KBM-7 (cell line): ENCODE measurements at places on chromosomes 4 and X.
A peak's percentile ranks its signal among the peaks of the same experiment; 100 is the strongest.

DNA sequence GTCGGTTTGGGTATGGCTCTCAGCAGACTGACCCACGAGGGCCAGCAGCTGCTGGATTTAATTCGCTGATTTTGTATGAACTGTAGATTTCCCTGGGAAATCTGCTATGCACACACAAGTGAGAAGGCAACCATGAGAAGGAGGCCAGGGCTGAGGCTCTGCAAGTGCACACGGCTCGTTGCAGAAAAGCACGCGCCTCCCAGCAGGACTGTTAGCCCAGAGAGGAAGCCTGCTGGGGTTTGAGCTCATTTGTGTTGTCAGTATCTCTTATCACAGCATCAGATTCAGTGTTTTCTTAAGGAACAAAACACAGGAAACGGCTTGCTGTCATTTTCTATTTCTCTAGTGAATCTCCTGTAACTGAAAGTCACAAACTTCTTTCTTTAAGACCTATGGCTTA lies 296.2 kb upstream of the FAT1 start:
- DNase-seq = peak; percentile 26

DNA sequence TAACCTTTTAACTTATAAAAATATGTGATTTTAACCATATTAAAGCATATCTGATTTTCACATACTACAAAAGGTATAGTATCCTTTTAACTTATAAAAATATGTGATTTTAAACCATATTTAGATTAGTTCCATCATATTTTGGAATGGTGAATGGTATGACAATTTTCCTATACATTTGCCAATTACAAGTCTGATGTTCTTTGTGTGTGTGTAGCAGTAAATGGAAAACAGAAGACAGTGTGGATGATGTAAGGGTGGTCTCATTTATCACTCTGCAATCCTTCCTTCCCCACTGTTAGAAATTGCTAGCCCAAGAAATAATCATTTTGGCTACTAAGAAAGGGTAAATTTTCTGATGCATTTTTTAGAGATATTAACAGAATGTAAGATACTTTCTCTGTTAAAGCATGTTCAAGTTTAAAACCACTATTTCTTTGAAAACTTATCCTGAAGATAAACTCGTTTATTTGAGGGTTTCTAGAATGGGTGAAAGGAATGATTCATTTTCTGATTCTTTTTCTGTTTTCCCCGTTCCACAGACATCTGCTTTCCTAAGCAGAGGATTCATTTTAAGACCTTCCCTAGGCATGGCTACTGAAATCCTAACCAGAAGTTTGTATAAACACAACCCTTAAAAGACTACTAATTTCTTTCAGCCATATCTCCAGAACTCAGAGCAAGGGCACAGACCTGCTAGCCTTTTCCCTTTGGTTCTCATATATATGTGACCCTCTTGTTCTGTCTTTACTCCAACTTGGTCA lies 21.0 kb downstream of the NUDT6 start:
- no peak for DNase-seq

DNA sequence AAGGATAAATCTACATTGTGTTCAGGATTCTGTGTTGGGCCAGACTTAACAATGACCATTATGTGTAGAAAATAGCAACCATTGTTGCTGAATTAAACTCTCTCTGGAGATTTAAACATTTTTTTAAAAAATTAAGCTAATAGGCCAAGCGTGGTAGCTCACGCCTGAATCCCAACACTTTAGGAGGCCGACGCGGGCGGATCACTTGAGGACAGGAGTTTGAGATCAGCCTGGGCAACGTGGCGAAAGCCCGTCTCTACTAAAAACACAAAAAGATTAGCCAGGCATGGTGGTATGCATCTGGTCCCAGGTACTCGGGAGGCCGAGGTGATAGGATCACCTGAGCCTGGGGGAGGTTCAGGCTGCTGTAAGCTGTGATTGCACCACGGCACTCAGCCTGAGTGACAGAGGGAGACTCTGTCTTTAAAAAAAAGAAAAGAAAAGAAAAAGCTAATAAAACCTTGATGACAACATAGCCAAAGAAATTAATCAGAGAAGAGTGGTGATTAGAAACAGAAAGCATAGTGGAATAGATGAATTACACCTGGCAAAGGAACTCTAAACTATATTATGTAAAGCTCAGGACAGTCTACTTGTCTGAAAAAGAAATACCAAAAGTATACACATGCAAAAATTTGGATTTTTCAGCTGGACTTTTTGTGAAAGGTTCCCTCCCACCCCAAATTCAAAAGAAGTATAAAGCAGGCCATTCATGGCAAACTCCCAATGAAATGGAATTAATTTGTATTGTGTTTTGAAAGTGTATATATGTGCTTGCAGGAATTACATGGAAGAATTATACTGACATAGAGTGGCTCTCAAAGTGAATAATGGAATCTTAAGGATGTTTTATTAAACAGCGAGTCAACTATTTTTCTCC lies 21.9 kb downstream of the PLS3 start:
- no peak for DNase-seq

GRCh38 chr4:158786121-158786601 lies 17.3 kb downstream of the FNIP2 start:
- DNase-seq = no peak

GRCh38 chr4:7774301-7775294 lies 165.1 kb downstream of the AFAP1 start:
- no peak for DNase-seq

- DNase-seq = no peak
Measured at GRCh38 chrX:18607966-18608365, 63.9 kb downstream of the RS1 start.

DNA sequence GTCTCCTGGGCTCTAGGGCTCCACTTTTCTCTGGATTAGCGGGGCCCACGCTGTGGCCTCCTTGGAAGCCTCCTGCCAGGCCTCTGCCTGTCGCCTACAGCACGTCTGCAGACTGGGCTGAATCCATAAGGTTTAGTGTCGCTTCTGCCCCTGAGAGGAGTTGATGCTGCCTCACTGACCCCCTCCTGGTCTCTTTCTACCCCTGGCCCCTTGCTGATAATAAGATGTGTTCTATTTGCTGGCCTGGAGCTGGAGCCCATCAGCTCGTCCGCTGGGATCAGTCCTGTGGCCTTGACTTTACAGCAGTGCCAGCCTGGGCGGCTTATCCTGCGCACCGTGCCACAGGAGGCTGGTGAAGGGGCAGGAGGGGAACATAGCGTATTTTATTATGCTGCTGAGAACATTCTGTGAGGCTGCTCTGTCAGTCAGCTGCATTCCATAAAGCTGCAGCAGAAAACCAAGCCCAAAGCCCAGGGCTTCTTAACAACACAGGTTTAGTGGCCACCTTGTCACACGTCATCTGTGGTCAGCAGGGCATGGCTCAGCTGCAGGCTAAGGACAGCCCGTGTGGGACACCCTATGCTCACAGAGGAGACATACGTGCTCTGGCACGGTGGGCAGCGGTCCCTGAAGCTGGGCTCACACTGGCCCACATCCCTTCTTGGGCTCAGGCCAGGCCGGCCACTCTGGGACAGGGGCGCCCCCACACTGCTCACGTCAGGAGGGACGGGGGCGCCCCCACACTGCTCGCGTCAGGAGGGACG lies 29.3 kb upstream of the HGFAC start:
- DNase-seq = no peak

- no peak for DNase-seq
Measured at GRCh38 chr4:183401473-183401872, 43.0 kb upstream of the CDKN2AIP start.

DNA sequence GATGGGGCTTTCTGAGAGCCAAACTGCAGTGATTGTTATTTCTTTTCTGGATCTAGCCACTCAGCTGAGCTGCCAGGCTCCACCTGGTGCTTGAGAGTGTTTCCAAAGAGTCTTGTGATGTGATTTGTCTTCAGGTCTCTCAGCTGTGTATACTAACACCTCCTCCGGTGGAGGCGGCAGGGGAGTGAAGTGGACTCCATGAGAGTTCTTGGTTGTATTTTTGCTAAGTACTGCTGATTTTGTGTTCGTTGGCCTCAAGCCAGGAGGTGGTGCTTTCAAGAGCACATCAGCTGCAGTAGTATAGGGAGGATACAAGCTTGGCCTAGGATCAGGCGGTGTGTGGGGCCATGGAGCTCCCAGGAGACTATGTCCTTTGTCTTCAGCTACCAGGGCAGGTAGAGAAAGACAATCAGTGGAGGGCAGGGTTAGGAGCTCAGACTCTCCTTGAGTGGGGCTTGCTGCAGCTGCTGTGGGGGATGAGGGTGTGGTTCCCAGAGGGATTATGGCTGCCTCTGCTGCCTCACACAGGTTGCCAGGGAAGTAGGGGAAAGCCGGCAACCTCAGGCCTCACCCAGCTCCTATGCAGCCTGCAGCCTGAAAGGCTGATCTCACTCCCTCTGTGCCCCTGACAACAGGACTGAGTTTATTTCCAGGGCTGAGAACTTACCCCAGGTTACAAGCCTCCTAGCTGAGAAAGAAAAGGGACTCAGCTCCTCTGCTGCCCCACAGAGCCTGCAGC lies 62.4 kb downstream of the NPFFR2 start:
- no peak for DNase-seq

DNA sequence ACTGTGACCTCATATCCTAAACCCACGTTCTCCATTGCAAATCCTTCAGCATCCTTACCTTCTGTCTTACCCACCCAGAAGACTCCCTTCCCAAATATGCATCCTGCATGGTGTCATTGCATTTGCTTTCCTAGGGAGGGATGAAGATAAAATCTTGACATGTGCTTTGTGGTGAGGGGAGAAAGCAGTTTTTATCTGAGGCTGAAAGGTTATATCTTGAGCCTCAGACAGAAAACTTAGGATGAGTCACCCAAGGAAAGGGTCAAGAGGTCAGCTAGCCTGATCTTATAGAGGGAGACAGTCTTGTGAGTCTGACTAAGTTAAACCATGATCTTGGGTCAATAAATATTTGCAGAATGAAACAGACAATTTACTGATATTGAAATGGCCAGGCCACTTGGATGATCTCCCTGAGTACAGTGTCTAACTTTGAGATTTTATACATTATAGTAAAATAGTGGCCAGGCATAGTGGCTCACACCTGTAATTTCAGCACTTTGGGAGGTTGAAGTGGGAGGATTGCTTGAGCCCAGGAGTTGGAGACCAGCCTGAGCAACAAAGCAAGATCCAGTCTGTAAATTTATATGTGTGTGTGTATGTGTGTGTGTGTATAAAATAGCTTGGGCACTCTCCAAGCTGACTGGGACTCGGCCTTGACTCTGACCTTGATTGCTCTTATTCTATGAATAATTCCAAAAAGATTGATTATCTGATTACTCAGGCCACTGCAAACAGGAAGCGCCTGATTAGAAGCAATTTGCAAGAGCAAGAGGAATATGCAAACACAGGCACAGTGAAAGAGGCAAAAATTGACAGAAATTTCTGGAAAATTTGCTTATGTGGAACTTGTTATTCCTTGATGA lies 15.4 kb upstream of the FAM9C start:
- no peak for DNase-seq

DNA sequence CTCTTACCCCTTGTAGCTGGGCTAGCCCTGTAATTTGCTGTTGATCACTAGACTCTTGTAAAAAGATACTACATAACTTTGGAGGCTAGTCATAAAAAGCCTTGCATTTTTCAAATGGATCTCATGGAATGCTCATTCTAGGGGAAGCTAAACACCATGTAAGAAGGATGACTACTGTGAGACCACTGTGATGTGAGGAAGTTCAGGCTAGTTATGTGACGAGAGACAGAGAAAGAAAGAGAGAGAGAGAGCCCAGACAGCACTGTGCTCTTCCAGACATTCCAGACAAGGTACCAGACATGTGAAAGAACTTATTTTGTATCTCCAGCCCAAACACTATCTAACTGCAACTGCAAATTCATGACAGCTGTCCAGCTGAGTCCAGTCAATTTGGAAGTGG lies 404.6 kb upstream of the PITX2 start:
- no peak for DNase-seq

DNA sequence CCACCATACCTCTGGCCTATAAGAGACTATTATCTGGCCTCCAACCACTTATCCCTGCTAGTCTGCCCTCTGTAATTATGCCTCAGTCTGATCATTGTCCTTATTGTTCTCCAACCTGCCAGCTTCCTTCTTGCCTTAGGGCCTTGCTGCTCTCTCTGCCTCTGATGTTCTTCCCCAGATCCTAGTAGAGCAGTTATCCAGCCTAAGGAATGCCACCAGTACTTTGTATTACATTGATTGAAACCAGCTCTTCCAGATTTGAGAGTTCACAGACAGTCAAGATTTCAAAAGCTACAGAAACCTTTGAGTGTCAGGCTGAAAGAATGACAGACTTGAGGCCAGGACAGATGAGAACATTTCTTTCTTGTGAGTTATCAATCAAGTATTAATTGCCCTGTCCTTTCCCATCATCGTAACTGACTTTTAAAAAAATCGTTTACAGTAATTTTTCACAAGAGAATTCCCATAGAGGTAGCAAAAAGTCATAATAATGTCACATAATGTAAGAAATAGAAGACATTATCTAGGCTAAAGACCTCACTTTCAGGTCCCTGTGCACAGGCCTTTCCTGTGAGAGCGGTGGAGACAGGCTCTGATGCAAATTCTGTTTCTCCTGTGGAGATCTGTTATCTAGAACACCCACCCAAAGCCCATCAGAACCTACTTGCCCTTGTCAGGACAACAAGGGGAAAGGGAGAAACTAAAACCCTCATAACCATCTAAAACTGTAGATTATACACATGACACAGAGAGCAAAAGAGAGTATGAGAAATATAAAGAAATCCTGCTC lies 64.1 kb upstream of the GUCY1A1 start:
- no peak for DNase-seq

DNA sequence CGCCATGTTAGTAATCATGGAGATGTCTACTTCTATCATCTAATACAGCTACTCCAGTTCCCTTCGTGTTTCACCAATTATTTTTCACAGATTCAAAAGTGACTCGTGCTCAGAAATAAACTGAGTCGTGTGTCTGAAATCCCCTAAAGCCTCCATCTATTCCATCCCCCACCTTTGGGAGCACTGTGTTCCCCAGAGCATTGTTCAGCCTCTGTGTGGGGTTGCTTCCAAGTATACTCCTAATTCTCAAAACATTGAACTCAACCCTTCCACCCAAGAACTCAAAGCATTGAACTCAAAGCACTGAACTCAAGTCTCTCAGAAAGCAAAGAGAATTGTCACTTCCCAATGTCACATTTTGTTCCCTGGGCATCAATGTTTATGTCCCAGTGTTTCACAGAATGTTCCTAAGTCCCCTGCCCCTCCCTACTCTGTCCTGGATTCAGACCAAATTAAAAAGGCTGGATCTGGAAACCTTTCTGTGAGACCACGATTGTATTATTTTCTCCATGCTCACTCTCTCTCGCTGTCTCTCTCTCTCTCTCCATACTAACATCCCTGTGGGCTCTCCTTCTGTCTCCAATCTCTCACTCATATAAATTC lies 138.5 kb upstream of the QRFPR start:
- no peak for DNase-seq

GRCh38 chrX:76420237-76420636 lies 7.3 kb upstream of the MAGEE1 start:
- DNase-seq = peak; percentile 9
